ENCODE measurements at places on chromosomes 5 and 9. TPM values are rescaled to one million over a fixed set of nuclear protein-coding genes. Genes with fewer than 3 reads are reported as not detected.

WDR38 gene
- not detected for total RNA-seq

IL9 gene
- total RNA-seq = not detected

HAVCR1 gene
- total RNA-seq = not detected

FGD3 gene
- total RNA-seq = not detected

ADCY2 gene
- 8.8 TPM for total RNA-seq

ENG gene
- total RNA-seq = 52.6 TPM

SOHLH1 gene
- total RNA-seq = not detected

PCDHB10 gene
- total RNA-seq = 2.5 TPM

GOLM1 gene
- 290 TPM for total RNA-seq

COL5A1 gene
- total RNA-seq = 401 TPM

LVRN gene
- 1.6 TPM for total RNA-seq

CNTNAP3 gene
- total RNA-seq = 0.39 TPM

TTLL11 gene
- total RNA-seq = 6.7 TPM

LIX1 gene
- total RNA-seq = not detected

MYMK gene
- total RNA-seq = not detected

ANKRD55 gene
- 0.13 TPM for total RNA-seq

ARSI gene
- total RNA-seq = 8.0 TPM
